ENCODE measurements at places on chromosomes 1 and 21. TPM values are rescaled to one million over a fixed set of nuclear protein-coding genes. Genes with fewer than 3 reads are reported as not detected.

RXFP4 gene
- total RNA-seq, result not detected

SLC2A5 gene
- 3.9 TPM for total RNA-seq

SORT1 gene
- 231 TPM for total RNA-seq

DNA sequence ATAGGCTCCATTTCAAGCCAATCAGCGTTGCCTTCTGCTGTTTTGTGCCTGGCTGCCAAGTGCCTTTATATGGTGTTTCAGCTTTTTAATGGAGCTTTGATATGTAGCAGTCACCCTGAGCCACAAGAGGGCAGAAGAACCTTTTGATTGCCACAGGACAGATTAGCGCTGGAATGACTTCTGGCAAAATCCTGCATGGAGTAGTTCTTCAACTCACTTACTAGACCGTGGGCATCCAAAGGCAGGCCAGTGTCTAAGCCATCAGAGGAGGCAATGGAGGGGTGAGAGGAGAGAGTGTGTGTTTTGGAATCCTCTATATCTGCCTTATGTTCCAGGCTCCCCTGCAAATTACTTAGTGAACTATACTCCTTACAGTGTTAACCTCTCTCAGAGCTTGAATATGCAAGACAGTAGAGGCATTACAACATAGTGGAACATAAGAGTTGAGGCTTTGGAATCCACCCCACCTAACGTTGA, 56.2 kb downstream of the ST3GAL3 start:
- DNase-seq, result peak; percentile 56

DNA sequence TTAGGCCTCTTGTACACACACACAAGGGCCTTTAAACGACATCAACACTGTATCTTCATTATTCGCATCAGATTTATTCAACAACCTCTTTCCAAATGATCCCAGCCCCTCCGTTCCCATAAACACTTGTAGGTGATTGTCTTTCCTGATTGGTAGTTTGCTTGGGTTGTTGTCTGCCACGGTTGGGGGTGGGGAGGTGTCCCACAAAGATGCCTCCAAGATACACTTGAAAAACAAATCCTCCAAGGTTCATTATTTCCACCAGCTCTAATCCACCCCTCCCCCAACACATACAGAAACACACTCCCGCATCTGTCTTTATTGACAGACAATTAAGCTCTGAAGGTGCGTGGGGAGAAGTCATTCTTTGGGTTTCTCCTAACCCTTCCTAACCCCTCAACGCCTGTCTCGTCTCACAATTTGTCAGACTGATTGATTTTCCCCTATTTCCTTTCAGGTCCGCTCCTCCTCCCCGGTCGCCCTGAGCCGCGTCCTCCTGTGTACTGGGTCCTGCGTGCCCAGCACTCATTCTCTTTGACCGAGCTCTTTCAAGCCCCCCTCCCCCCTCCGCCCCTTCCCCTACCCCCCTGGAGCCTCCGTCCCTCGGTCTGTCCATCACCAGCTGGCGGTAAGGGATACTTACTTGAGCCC, 1.4 kb downstream of the WDR26 start:
- DNase-seq, result no peak
